Stimulated activated CD4-positive, alpha-beta T cell treated with anti-CD3 and anti-CD28 coated beads, Interleukin-15, amount 100 ng/mL, for 1 hour (primary cell): ENCODE measurements at places on chromosomes 11 and 22.

DNA sequence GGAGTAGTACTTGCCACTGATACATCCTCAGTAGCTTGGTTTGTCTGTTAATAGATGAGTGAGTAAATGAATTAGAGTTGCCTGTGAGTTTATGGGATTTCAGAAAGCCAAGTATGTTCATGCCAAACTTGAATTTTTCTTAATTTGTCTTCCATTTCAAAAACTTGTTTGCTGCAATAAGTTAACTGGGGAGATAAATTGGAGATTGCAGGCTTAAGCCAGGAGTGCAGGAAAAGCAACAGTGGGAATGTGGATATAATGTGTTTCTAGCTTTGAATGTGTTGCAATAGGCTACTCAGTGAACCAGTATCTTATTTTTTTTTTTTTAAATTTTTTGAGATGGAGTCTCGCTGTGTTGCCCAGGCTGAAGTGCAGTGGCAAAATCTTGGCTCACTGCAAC, 8.2 kb downstream of the OSBP2 start:
- DNase-seq: no peak

GRCh38 chr22:36016684-36017083, 11.9 kb downstream of the RBFOX2 start:
- no peak for DNase-seq

DNA sequence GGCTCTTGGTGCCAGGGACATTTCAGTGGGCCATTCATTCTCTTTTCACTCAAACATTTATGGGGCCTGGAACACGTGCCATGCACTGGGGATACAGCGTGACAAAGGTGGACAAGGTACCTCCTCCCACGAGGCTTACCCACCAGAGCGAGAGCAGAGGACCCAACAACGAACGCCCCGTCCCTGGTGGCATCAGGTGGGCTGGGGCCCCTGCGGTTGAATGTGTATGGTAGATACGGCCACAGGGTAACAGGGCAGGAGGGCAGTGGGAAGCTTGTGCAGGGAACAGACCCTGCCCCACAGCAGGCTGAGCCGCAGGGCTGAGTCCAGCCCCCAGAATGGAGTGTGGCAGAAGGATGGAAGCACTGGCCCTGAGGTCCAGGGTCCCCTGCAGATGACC, 81.1 kb downstream of the LRRC32 start:
- no peak for DNase-seq

DNA sequence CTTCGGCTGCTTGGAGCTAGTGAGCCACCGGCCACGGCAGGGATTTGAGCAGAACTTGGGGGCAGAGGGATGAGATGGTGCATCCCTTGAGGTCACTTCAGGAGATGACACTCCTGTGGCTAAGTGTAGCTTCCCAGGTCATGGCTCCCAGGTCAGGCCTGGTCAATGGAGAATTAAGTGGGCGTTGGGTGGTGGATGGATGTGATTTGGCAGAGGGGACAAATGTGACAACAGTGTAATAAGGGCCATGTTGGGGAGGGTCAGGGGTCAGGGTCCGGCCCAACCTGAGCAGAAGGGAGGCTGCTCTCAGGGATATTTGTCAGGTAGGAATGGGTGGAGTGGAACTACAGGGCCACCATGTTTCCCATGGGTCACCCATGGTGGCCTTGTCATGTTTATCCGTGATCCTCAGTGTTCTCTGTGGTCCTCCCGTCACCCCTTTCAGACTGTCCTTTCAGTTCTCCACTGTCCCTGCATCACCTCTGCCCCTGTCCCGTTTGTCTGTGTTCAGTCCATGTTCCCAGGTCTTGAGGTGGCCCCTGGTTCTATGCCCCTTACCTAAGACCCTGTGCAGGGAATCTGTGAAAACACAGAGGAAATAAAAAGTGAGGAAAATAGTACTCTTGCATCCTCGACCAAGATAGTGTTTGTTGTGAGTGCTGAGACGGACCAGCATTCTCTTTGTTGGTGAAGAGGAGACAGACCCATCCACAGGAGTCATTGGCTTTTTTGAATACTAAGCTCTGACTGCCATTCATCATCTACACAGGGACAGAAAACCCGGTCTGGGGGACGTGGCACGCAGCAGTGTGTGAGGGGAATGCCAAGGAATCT, 6.1 kb downstream of the SLC25A1 start:
- DNase-seq: no peak

DNA sequence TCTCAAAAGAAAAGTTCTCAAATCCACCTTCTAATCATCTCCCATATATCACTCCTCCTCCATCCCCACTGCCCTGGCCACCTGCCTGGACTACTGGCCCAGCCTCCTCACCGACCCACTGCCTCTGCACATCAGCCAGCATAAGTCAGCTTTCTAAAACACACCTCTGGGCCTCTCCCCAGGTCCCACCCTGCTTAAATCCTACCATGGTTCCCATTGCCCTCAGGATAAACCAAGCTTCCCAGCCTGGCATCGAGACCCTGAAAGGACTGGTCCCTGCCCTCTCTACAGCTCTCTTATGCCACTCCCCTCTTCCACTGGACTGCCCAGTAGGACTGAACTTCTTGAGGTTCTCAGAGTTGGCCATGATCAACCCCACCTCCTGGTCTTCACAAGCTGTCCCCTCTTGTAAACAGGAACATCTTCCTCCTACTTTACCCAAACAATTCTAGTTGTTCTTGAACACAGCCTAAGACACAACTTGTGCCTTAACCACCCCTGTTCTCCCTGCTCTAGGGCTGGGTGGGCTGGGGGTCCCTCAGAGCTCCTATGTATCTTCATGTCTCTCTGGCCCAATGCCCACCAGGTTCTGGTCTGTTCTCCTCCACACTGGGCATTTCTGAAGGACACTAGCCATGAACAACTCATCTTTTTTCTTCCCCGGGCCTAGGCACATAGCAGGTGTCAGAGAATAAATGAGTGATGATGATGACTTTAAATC, 12.6 kb upstream of the P2RY6 start:
- no peak for DNase-seq

GRCh38 chr22:19940536-19941364, 822 bp upstream of the COMT start:
- no peak for DNase-seq

GRCh38 chr11:100715165-100715761, 28.2 kb downstream of the ARHGAP42 start:
- DNase-seq: no peak

GRCh38 chr11:35030716-35031213, 108.2 kb upstream of the CD44 start:
- DNase-seq: no peak

- no peak for DNase-seq
Measured at GRCh38 chr11:15772547-15772946, 583.8 kb downstream of the SOX6 start.

DNA sequence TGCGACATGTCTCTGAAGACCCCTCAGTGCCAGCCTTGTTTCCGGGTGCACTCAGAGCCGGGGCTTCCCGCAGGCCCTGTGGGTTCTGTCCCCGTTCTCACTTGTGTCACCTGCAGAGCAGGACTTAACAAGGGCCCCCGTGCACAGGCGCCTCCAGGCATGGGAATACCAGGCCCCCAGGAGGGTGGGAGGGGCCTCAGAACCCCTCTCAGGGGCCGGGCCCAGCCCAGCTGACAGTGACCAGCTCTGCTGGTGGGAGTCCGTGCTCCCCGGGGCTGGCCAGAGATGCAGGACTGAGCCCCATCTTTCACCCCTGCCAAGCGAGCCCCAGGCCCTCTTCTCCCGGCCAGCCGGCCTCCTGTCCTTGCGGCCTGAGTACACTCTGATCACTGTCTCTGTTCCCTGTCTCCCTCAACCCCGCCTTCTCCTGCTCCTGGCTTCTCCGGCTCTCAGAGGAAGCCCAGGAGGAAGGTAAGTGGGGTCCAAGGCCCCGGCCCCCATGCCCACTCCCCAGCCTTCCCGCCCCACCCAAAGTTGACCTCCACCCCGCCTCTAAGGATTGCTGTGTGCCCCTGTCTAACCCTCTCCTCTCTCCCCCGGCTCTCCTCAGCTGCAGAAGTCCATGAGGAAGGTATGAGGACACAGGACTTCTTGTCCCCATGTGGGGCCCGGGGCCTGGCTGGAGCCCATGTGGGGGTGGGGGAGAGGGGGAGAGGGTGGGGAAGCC, 5.3 kb downstream of the TNNT3 start:
- DNase-seq: no peak

DNA sequence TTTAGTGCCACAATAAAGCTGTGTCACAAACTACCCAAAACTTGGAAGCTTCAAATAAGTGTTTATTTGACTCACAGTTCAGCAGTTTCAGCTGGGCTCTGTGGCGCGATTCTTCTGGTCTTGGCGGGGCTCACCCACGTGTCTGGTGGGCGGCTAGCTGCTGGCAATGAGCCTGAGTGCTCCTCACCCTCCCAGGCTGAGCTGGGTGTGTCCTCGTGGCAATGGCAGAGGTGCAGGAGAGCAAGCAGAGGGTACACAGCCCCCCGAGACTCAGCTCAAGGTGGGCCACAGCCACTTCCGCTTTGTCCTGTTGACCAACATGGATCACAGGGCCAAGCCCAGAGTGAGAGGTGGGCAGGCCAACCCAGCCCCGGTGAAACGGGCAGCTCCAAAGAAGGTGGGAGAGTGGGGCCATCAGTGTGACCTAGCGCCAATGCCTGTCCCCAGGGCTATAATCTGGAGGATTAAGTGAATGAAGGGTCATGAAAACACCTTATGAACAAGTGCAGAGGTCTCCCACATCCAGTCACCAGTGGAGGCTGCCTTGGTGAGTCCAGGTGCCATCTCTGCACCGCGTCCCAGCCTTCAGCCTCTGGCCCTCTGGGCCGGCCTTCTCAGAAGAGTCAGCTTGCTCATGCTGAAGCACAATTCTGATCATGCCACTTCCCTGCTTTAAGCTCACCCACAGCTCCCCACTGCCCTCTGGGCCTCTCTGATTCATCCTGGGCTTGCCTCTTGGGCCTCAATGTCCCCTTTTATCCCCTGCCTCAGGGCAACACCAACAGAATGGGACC, 74.6 kb upstream of the RTL6 start:
- DNase-seq: no peak

- DNase-seq: no peak
Measured at GRCh38 chr11:122681735-122682134, 26.2 kb downstream of the UBASH3B start.

DNA sequence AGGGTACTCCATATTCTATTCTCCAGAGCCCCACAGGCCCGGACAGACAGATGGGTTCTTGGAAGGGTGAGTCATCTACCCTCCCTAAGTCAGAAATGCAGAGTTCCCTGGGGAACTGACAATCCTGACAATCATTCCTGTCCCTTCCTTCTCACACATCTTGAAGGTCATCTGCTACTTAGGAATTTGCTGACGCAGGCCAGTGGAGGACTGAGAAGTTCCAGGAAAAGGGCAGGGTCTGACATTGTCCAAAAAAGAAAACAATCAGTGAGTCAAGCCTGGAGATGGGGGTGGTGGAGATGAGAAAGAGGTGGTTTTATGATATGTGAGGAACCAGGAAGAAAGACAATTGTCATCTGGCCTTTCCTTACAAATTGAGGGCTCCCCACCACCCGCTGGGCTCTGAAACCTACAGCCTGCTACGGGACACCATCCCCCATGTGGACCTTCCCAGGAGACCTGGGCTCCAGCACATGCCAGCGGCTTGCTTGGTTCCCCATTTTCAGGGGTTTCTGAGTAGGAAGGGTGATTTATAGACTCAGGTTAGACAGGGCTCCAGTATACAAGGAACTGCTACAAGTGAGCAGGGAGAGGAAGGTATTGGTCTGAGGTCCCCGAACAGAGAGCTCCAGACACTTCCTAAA, 12.9 kb downstream of the CD59 start:
- no peak for DNase-seq

- peak; percentile 40 for DNase-seq
Measured at GRCh38 chr22:50498322-50498890, 9.1 kb downstream of the LMF2 start.

DNA sequence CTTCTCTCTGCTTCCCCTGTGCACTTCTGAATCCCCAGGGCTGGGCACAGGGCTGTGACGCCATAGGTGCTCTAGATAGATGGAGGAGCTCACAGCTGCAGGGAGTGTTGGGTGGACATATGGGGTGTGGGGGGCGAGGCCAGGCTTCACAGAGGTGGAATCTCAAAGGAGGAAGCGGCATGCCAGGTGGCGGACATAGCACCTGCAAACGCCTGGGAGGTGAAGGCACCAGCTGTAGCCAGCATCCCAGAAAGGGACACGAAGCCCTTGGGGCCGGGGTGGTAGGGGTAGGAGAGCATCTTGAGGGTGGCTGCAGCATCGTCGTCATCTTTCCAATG, 14.6 kb upstream of the KCNQ1OT1 start:
- no peak for DNase-seq

DNA sequence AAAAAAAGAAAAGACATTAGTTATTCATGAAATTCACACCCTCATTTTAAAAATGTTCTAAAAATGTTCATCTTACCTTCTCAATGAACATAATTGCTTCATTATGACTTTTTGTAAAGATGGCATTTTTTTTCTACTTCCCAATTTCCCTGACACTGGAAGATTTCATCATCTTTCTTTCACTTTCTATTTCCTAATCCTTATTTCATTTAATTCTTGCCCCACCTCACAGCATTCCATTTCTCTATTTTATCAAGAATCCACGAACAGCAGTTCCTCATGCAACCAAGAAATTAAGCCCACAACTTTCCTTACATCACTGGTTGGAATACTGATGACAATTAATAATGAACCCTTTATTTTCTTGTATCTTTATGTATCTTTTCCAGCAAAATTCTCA, 1.9 kb downstream of the PATL1 start:
- DNase-seq: no peak

GRCh38 chr11:95193541-95193940, 37.5 kb downstream of the SESN3 start:
- DNase-seq: no peak

GRCh38 chr11:4962816-4963215, 7.3 kb upstream of the OR51A2 start:
- no peak for DNase-seq

DNA sequence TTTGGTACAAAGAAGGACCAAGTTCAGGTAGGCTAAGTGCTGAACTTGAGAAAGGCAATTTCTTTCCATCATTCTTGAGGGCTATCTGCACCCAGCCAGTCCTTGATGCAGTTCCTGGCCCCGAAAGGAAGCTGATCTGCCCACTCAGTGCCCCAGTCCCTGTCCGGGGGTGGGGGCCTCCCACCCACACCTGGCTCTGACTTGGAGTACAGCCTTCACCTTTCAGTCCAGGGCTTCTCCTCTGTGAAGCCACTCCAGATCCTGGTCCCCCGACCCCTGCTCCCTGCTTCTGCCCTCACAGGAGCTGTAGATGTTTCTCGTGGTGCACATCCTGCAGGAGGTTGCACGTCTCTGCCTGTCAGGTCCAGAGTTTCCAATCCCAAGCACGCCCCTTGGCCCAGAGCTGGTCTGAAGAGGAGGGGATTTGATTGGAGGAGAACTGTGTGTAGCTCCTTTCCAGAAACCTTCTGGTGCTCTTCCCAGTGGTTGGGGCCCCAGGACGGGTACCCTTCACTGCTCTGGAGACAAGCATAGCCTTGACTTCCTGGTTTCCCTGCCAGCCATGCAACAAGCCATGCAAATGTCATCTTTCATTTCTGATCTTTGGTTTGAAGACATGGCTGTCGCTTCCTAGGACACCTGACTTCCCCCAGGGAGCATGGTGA, 75.3 kb downstream of the BCR start:
- no peak for DNase-seq

GRCh38 chr22:37254867-37255233, 10.8 kb upstream of the RAC2 start:
- no peak for DNase-seq

GRCh38 chr11:128318856-128319474, 268.4 kb downstream of the ETS1 start:
- DNase-seq: peak; percentile 34
